Stimulated activated CD4-positive, alpha-beta T cell treated with anti-CD3 and anti-CD28 coated beads, TNF-alpha, amount 100 ng/mL, for 48 hours (primary cell): ENCODE measurements at places on chromosomes 6 and 20.

GRCh38 chr20:38291966-38292365 is 12.0 kb upstream of the BPI start:
- no peak for DNase-seq

GRCh38 chr6:165905744-165906143 is 242.7 kb upstream of the PDE10A start:
- no peak for DNase-seq

DNA sequence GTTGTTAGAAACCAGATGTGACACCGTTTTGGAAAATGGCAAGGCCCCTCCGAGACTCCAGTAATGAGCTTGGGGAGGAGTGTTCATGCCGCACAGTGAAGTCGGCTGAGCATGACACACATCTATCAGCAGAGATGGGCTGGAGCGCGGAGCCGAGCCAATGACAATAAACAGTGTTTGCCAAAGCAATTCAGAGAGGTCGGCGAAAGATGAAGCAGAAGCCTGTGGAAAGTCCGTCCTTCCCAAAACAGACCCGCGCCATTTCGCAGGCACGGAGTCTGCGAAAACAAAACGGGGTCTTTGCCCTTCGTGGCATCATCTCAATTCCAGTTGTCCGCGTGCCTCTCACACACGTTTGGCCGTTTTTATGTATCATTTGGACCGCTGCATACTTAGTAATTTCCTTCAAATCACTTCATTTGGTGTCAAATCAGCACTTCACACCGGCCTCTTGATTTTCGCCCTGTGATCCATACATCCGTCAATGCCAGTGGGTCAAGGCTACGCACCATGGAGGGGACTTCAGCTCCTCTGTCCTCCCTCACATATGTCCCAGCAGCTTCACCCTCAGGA is 71.3 kb downstream of the SULF2 start:
- no peak for DNase-seq

- DNase-seq, result no peak
Observed at GRCh38 chr6:105194591-105194990, 14.8 kb upstream of the POPDC3 start.

GRCh38 chr6:67717281-67717680 is 917.8 kb upstream of the ADGRB3 start:
- no peak for DNase-seq

GRCh38 chr6:161869491-161869890 is 595.6 kb upstream of the AGPAT4 start:
- no peak for DNase-seq

- peak; percentile 9 for DNase-seq
Observed at GRCh38 chr20:47181056-47181862, 175.2 kb downstream of the ZMYND8 start.

- no peak for DNase-seq
Observed at GRCh38 chr6:63731930-63732329, 96.3 kb downstream of the PHF3 start.

GRCh38 chr6:109514946-109515345 is 31.9 kb upstream of the ZBTB24 start:
- DNase-seq, result no peak

DNA sequence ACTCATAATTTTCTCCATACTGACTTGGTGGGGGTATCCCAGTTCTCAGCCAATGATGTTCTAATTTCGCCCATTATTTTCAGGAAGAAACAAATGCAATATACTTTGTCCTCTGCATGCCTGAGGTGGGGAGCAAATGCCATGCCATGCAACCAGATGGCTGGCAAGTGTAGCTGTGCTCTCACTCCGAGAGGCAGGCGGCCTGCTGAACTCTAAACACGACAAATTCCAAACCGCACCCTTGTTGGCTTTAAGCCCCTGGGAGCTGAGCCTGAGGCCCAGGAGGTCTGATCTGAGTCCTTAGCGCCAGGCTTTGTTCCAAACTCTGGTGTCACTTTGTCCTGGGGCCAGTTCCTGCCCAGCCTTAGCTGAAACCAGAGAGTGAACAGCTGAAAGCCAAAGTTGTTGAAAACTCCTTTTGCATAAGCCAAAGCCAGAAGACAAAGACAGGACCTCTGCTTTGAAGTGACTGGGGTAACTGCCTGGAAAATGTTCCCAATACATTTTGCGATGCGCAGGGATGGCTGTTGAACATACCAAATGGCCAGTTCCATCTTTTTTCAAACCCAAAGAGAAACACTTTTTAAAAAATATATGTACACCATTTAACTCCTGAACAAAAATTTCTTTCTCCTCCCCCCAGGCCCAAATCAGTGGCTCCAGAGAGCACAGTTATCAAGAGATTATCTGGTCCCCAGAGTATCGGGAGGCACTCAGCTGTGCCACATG is 46.2 kb downstream of the TTI1 start:
- DNase-seq, result no peak

DNA sequence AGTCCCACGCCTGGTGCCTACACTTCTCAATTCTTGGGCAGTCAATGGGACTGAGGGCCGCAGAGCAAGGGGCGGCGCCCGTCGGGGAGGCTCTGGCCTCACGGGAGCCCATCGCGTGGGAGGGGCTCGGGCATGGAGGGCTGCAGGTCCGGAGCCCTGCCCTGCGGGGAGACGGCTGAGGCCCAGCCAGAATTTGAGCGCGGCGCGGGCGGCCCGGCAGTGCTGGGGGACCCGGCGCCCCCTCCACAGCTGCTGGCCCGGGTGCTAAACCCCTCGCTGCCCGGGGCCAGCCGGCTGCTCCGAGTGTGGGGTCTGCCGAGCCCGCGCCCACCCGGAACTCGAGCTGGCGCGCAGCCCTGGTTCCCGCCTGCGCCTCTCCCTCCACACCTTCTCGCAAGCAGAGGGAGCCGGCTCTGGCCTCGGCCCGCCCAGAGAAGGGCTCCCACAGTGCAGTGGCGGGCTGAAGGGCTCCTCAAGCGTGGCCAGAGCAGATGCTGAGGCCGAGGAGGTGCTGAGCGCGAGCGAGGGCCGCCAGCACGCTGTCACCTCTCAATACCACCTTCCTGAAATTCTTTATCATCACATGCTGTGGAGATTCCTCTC is 58.5 kb downstream of the BAK1 start:
- no peak for DNase-seq

GRCh38 chr6:99790679-99791078 is 184.0 kb downstream of the PRDM13 start:
- DNase-seq, result no peak

GRCh38 chr6:111832833-111833418 is 40.3 kb downstream of the FYN start:
- DNase-seq, result no peak

- DNase-seq, result no peak
Observed at GRCh38 chr6:132961610-132962009, 147.2 kb downstream of the RPS12 start.

- DNase-seq, result no peak
Observed at GRCh38 chr20:43549416-43550065, 9.3 kb upstream of the SGK2 start.

GRCh38 chr6:21228876-21229460 is 364.6 kb upstream of the SOX4 start:
- no peak for DNase-seq

- no peak for DNase-seq
Observed at GRCh38 chr6:21739838-21740237, 146.3 kb downstream of the SOX4 start.

DNA sequence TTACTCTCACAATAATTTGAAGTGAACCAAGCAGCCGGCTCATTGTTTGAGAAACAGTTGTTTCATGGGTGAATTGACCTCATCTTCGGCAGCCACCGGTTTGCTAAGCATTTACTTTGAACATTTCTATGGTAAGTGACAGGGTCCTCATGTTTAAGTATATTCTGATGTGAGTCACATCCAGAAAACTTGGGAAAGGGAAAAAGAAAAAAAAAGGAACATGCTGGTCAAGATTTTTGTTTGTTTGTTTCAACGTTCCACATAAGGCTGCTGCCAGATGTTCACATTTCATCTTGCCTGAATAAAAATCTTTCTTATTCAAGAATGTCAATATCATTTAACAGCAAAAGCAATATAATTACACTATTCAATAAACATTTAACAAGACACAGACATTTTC is 55.0 kb upstream of the EXOC2 start:
- DNase-seq, result no peak

DNA sequence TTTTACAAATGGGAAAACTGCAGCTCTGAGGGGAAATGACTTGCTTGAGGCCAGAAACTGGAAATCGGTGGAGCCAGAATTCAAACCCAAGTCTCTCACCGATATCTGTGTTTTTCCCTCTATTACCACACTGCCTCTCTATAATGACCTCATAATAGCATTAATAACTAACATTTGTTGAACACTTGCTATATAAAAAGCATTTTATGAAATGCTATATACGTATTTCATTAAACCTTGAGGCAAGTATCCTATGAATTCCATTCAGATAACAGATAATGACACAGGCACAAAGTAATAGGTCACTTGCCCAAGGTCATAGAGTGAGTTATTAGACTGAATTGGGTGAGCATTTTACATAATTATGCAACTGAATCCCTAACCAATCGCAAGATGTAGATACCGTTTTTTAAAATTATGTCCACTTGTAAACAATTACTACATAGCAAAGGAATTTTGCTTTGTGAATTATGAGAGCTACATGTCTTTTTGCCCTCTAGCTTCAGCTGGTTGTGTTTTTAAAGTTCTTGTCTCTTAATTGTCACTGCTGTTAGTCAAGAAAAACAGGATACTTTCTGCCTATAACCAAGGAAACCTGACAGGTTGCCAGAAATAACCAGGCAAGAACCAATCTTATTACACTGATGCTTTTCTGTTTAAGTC is 4.7 kb downstream of the DSN1 start:
- DNase-seq, result no peak

GRCh38 chr6:71404145-71404966 is 115.7 kb downstream of the OGFRL1 start:
- no peak for DNase-seq

DNA sequence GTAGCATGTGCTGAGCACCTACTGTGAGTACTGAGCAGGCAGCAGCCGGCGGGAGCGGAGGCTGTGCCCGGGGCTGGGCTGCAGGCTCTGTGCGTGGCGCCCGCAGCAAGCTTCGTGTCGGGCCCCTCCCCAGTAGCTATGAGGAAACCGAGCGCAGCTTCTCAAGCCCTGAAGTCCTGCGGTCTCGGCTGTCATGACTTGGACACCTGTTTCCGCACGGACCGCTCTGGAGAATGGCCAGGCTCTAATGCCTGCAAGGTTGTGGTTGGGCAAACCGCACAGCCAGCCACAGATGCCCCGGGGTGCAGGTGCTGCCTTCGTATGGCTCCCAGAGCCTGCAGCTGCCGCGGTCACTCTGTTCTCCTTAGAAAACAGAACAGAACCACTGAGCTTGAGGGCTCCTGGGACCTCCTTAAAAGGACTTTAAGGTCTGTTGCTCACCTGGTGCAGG is 33.7 kb downstream of the PYGB start:
- DNase-seq, result no peak

DNA sequence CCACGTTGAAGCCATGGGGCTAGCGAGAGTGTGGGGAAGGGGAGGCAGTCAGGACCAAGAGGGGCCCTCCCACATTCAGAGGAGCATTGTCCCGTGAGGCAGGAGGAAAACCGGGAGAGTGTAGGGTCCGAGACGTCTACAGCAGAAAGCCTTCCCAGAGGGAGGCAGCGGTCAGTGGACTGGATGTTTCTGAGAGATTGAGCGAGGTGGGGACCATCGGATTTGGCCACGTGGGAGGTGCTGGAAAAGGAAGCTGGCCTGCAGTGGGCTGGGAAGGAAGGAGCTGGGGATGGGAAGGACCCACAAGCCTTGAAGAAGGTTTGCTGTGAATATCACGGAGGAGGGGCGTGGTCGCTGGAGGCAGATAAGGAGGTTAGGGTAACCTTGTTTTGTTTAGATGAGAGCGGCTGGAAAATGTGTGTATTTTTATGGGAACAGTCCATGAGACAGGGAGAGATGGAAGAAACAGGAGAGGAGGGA is 119.0 kb upstream of the RNF24 start:
- DNase-seq, result no peak

- no peak for DNase-seq
Observed at GRCh38 chr6:84459401-84459800, 232.0 kb upstream of the CEP162 start.

GRCh38 chr6:56816370-56816769 is 138.5 kb upstream of the BEND6 start:
- DNase-seq, result no peak

DNA sequence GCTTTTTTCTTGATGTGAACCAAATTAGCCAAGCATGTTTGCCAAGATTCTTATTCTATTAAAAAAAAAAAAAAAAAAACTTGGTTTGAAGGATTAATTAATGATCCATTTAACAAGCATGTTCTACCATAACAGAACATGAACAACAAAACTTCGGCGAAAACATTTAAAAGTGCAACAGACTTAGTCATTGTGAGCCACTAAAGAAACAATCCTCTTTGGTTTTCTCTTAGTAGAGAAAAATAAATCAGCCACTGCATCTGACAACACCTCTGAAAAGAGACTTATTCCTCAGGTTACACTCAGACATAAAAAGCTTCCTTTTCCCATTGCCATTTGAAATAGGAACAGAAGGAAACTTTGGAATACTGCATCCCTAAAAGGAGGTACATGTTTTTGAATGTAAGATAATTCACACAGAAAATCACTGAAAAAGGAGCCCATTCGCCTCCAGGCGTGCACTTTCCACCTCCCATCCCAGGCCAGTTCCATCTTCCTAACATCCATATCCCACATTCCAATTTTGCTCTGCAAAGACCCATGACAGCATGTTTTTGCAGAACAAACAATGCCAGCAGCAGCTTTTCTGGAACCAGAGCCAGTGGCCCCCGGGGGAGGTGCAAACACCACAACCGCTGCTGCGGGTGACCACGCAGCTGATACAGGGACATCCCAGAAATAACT is 79.5 kb downstream of the ZMYND8 start:
- no peak for DNase-seq

DNA sequence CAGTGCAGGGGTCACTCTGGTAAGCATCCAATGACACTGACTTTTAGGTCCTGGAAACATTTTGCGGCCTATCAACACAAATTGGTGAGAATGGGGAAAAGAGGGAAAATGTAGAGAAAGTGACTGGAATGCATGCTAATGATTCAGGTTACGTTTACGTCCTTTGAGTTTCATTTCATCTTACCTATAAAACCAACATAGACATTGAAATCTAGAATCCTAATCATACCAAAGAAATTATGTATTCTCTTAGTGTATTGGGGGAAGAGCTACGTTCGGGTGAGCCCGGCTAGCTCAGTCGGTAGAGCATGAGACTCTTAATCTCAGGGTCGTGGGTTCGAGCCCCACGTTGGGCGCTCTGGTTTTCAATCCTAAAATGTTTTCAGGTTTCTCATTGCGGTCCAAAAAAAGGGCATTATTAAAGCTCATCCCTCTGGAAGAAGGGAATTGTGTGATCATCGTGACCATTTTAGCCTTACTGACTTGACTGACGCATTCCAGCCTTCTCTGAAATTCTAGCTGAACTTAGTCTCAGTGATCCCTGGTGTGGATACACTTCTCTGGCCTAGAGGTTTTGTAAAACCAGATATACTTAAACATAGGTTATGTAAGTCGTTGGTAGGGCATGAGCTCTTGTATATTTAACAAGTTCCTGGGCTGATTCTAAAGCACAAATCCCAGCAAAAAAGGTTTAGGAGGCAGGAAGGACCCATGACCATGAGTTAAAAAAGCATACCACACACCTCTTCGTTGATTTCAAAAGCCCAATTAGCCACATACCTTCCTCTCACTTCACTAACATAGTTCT is 18.3 kb downstream of the HMGN4 start:
- no peak for DNase-seq

GRCh38 chr6:81557811-81558210 is 194.7 kb downstream of the TENT5A start:
- DNase-seq, result no peak
